Erythroblast (primary cell): ENCODE measurements at places on chromosomes 5 and 9.

- DNase-seq, result no peak
Measured at GRCh38 chr9:109568568-109569210, 70.6 kb upstream of the PTPN3 start.

DNA sequence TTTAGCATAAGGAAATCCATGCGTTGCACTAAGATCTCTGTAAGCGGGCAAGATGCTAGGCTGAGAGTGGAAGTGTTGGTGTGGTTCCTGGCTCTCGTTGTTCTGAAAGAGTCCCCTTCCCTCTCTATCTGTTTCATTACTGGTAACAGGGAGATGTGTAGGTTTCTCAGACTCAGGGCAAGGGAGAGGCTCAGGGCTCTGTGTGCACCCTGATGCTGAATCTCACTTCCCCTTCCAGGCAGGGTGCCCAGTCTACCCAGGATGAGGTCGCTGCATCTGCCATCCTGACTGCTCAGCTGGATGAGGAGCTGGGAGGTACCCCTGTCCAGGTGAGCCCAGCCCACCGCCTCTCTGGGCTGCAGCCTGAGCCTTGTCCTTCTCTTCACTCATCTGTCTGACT lies 45.7 kb downstream of the STOM start:
- DNase-seq, result no peak

- no peak for DNase-seq
Measured at GRCh38 chr5:38551030-38552017, 5.1 kb downstream of the LIFR start.

DNA sequence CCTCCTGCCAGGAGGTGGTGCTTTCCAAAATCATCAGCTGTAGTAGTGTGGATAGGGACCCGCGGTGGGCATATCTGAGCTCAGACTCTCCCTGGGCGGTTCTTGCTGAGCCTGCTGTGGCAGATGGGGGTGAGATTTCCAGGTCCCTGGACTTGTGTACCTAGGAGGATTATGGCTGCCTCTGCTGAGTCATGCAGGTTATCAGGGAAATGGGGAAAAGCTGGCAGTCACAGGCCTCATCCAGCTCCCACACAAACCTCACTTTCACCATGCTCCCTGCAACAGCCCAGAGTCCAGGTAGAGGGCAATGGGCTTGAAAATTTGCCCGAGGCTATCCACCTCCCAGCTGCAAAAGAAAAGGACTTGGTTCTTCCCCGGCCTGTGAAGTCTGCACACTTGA lies 23.4 kb upstream of the MAMDC2 start:
- no peak for DNase-seq

GRCh38 chr5:139133282-139133681 lies 64.9 kb downstream of the SIL1 start:
- no peak for DNase-seq

DNA sequence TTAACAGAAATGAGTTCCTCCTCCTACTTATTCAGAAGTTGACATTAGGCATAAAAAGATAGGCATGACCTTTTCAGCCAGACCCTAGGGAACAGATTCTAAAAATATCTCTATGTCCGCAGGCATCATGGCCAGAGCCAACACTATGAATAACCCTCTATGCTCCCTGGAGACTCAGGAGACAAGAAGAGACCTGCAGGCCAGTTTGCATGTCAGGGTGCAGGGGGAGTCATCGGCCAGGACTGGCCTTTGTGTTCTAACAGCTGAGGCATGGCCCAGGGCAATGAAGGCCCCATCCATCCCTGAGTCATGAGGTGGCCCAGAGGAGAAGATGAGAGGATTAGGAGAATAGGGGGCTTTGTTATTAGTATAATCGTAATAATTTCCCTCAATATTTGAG lies 93.8 kb downstream of the TMEM215 start:
- no peak for DNase-seq

- DNase-seq, result no peak
Measured at GRCh38 chr5:90406466-90406865, 3.1 kb downstream of the CETN3 start.

DNA sequence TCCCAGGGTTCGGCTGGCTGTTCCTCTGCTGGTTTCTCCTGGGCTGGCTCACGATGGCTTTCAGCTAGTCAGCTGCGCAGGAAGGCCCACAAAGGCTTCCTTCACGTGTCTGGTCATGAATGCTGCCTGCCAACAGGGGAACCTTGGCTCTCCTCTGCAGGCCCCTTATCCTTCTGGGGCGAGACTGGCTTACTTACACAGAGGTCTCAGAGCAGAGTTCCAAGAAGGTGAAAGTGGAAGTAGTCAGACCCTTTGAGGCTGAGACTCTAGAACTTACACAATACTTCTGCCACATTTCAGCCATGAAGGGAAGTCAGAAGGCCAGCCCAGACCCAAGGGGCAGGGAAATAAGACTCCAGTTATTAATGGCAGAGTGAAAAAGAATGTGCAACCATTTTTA lies 99.5 kb downstream of the LHFPL2 start:
- DNase-seq, result no peak

DNA sequence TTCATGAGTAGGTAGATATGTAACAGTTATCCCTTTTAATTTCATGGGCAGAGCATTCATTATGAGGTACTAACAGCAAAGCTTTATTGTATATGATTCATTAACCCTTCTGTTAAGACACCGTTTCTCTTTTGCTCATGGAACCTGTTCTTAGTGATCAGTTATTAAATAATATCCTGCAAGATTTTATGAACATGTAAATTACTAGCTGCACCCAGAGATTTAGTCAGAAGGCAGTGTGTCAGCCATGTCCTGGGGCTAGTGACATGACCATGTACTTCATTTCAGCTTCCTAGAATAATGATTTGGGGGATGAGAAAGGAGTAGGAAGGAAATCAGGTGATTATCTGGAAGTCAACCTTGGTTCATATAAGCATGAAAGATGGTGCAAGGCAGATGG lies 7.0 kb downstream of the MAST4 start:
- DNase-seq, result no peak

DNA sequence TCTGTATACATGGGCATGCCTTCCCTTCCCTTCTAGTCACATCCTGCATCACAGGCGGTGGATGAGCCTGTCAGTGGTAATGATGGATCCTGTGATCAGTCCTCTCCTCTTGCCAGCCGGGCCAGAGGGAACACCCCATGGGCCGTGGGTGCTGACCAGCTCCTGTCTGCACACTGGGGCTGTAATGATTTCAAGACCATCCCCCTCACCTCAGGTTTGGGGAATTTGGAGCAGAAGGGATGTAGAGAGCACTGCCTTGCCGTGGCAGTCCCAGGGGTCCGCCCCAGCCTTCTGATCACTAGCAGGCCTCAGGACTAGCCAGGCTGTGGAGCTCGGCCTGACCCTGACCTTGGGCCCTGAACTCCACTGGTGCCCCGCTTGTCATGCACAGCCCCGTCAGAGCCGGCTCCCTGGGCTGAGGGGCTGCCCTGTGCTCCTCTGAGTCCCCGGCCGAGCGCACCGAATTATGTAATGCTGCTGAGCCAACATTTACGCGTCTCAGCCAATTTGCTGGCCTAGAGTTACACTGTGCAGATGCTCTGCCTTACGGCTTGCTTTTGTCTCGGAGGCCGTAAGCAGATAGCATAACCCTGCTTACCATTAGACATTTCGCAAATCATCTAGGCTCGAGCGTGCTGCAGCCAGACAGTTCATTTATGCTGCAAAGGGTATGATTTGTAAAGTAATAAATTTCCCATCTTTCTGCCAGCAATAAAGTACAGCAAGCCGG lies 155.3 kb downstream of the MACROH2A1 start:
- DNase-seq, result no peak

DNA sequence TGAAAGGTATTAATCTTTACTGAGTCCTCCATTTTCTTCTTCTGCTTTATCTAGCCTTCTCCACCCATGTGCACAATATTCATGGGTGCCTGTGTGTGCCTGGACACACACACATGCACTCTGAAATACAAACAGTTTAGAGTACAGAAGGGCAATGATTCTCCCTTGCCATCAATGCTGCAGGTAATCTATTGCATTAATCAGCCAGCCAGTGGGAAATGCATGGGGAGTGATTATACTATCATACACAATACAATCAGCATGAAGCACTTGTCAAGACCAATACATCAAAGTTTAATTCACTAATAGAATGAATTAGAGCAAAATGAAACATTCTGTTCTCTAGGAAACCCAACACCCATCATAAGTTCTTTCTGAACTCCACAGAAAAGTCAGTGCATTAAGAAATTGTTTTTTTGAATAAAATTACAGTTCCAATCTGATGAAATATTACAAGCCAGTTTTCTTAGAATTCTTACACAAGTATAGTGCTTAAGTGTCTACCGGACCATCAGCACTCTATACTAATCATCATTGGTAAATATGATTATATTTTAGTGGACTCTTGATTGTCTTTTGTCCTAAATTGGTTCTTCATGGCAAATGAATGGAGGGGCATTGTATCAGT lies 172.2 kb downstream of the ZSWIM6 start:
- no peak for DNase-seq

DNA sequence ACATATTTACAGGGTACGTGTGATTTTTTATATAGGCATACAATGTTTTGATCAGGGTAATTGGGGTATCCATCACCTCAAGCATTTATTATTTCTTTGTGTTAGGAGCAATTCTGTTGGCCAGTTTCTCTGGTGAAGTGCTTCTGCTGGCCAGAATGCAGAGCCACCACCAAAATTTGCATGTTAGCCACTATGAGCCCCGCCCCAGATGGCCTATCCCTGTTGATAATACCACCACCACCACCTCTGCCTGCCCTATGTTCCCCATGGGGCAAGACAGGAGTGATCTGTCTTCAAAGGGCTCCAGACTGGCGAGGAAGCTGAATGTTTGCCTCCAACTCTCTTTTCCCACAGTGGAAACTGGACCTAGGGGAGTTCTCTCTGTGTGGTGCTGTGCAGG lies 26.0 kb upstream of the JAK2 start:
- DNase-seq, result peak; percentile 54

- DNase-seq, result no peak
Measured at GRCh38 chr5:149162401-149163084, 21.2 kb downstream of the ABLIM3 start.

- DNase-seq, result peak; percentile 3
Measured at GRCh38 chr9:3576328-3576727, 50.5 kb upstream of the RFX3 start.

DNA sequence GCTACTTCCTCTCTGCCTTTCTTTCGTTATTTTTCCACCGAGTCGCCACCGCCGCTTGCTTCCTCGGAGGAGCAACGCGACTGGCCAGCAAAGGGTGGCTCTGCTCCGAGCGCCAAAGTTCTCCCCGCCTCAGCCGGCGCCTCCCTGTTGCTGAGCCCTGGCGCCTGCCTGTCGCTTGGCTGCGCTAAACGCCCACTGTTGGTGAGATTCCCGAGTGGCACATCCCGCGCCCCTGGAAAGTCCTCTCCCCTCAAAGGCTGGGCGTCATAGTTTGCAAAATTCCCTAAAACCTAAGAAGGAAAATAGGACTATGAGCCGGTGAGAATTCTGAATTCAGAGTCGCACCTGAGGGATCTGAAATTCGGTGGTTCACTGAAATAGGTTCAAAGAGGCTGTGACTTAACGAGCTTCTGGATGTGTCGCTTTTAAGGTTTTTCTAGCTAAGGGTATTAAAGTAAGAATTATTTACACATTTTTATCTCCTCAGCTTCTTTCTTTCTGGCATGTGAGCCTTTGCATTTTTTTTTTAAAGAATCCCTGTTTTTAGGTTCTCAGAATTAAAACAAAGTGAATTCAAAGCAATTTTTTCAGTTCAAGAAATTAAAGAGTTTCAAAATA lies at the start of gene GRIN3A:
Gene GRIN3A (minus strand): TSS at position 82 of the 618 bp plus-strand sequence. CDS start 668 bp downstream, outside the sequence.
- DNase-seq, result no peak
